ENCODE measurements at places on chromosomes 3 and 15.

GRCh38 chr3:135629701-135630408 is 335.7 kb upstream of the PPP2R3A start:
- DNase-seq: no peak

DNA sequence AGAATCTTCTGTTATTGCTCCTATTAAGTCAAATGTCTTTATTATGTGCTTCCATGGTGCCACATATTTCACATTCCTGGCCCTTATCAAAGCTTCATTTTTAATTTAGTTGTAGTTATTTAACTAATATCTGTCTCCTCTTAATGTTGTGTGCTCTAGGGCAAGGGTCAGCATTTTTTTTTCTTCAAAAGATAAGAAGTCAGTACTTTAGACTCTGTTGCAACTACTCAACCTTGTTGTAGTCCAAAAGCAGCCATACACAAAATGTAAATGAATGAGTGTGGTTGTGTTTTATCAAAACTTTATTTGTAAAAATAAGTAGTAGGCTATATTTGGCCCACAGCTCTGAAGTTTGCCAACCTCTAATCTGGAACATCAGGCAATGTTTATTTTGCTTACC is 394.7 kb upstream of the CBLB start:
- DNase-seq: no peak

GRCh38 chr3:9897408-9898372 is 5.0 kb upstream of the IL17RE start:
- DNase-seq: no peak

DNA sequence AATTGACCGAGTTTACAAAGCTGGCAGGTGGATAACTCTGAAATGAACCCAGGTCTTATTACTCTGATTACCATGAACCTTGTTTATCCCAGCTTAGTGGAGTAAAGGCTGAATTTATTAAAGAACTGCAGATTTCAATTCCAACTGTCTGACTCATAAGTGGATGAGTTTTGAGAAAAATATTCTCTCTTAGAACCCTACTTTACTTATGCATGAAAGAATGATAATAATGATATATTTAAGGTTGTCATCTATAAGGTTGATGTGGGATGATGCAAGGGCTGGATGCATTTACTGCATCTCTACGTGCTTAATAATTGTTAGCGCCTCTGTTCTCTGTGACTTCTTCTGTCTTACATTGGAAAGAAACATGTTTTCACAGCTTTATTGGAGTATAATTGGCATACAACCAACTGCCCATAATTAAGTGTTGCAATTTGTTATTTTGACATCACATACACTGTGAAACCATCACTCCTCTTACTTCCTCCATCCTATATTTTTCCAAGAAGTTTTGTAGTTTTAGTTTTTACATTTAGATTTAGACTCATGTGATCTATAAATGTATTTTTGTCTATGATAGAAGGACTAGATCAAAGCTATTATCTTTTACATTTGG is 771.2 kb upstream of the ARRDC4 start:
- no peak for DNase-seq

GRCh38 chr3:197734667-197735318 is 1.9 kb downstream of the RUBCN start:
- no peak for DNase-seq

GRCh38 chr15:31261266-31262142 is 65.1 kb upstream of the KLF13 start:
- no peak for DNase-seq

- no peak for DNase-seq
These were observed 61.7 kb upstream of the PIAS1 start for GRCh38 chr15:67992411-67992810.

GRCh38 chr15:69735121-69735520 is 282.5 kb downstream of the RPLP1 start:
- no peak for DNase-seq

DNA sequence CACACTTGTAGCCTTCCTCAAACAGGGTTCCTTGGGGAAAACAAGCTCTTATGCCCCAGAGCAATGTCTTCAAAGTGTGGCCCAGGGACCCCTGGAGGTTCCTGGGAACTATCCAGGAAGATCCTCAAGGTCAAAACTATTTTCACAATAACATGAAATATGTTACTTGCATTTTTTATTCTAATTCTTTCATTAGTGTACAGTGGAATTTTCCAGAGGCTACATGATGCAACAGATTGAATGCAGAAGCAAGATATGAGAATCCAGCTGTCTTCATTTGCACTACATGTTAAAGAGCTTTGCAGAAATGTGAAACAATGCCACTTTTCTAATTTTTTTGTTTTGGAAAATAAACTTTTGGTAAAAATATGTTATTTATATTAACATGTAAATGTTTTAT is 190.9 kb downstream of the SLC9A9 start:
- DNase-seq: no peak

DNA sequence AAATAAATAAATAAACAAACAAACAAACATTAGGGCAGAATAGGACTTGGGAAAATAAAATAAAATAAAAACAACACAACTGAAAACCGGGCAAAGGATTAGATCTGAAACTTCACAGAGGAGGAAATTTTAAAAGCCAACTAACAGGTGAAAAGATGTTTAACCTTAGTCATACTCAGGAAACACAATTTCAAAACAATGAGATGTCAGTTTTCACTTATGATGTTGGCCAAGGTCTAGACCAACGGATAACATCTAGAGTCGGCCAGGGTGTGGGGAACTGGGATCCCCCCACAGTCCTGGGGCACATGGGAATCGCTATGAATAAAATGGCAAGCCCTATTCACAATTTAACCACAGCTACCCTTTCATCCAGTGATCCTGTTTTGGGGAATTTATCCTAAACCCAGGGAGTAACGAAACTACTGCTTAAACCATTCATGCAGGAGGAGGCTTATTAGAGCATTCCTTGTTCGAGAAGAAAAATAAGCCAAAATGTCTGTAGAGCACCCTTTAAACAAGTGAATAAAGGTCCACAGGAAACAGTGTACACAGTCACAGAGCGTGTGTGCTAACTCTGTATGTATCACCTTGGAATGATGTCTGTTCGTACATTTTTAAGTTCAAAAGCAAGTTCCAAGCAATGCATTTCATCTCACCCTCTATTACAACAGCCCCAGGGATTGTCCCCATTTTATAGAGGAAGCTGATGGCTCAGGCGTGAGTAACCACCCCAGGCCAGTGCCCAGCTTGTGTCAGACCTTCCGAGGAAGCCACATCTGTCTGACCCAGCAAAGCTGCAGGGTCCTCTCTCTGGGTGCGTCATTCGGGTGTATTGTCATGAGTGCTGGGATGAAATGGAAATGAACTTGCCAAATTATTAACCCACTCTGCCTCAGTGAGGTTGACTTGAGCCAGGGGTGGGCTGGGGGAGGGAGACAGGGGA is 6.3 kb upstream of the ANPEP start:
- DNase-seq: no peak

GRCh38 chr3:197750858-197751737 is 1.4 kb downstream of the FYTTD1 start:
- DNase-seq: no peak

DNA sequence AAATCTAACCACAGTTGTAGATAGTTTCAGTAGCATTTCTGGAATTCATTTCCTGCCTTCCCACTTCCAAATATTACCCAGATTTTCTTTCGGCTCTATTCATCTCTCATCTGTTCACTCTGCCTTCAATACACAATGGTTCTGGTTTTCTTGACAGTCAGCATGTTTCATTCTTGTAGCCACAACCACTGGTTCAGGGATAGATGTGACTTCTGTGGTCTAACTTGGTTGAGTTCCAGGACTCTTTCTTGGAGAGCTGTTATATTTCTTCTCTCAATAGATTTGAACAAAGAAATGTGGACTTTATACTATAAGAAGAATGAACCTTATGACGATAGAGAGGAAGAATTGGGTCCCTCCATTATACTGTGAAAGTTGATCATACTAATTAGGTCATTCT is 228.8 kb downstream of the NSUN3 start:
- no peak for DNase-seq

DNA sequence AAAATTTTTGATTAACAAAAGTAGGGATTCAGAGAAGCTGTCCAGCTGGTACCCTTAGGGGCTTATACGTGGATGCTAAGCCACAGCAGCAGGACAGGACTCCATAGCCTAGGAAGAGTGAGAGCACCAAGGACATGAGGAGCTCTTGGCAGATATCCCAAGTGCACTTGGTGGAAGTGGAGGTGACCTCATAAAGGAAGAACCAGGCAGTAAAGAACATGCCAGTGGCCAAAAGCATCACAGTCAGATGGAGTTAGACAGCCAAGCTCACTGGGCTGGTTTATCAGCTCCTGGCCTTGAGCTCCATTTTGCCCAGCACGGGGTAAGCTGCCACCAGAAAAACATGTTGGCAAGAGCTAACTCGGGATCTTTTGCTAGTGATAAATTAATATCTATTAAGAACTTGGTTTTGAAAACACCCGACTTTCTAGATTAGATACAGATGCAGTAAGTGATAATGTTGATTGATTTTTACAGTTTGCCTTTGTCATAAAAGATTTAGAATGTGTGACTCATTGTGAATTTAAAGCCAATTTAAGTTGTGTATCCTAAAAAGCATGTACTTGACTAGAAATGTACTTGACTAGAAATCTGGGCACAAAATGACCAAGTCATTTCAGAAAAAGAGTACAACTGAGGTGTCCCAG is 108.0 kb downstream of the CMSS1 start:
- no peak for DNase-seq

GRCh38 chr3:150033721-150034120 is 63.0 kb upstream of the PFN2 start:
- no peak for DNase-seq

DNA sequence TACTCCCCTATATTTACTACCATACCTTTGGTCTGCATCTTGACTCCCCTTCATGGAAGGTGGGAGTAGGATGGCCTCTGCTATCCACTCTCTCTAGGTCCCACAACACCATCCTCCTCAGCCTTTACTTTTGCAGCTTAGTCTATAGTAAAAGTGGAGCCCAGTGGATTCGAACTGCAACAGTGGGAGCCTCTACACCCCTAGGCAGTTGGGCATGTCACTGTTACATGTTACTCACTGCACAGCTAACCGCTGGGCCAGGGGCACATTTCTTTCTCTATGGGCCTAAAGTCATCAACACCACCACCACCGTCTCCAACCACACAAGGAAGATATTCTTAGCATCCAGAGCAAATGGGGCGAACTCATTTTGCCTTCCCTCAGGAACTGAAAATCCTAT is 62.9 kb downstream of the KLF13 start:
- no peak for DNase-seq

GRCh38 chr15:68191555-68191954 is 13.6 kb downstream of the CALML4 start:
- DNase-seq: no peak

GRCh38 chr3:57948781-57949242 is 59.4 kb upstream of the FLNB start:
- DNase-seq: no peak

- no peak for DNase-seq
These were observed 578.6 kb downstream of the PYDC2 start for GRCh38 chr3:192039593-192039992.
